ENCODE measurements at places on chromosomes 5 and 9.

- DNase-seq = no peak
Measured at GRCh38 chr9:88746743-88747398, 211.9 kb downstream of the NXNL2 start.

GRCh38 chr5:39352951-39353350 lies 11.3 kb downstream of the C9 start:
- DNase-seq = no peak

DNA sequence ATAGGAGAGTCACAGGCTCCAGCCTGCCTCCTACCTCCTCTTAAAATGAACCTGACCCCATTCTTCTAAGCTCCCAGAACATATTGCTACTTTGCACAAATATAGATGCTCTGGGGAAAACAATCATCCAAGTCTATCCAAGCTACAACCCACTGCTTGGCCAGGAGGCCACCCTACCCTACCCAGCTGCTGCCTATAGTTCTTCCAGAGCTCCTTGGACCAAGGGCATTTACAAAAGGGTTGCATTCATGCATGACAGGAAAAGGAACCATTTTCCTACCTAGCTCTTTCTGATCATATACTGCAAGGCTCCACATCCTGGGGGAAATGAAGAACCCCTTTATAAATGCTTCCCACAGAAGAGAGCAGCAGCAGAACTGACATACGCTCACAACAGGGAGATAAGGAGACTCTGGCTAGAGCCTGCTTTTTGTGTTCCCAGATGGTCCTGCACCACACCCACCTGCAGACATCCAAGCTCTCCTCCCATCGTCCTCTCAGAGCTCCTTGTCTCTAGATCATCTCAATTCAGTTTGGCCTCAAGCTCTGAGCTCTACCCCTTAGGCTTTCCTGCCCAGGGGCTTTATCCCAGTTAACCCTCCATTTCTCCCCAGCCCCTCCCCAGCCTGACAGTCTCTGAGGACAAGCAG lies 185.5 kb downstream of the SPOCK1 start:
- DNase-seq = no peak

GRCh38 chr5:16740811-16741392 lies 124.1 kb upstream of the RETREG1 start:
- no peak for DNase-seq

DNA sequence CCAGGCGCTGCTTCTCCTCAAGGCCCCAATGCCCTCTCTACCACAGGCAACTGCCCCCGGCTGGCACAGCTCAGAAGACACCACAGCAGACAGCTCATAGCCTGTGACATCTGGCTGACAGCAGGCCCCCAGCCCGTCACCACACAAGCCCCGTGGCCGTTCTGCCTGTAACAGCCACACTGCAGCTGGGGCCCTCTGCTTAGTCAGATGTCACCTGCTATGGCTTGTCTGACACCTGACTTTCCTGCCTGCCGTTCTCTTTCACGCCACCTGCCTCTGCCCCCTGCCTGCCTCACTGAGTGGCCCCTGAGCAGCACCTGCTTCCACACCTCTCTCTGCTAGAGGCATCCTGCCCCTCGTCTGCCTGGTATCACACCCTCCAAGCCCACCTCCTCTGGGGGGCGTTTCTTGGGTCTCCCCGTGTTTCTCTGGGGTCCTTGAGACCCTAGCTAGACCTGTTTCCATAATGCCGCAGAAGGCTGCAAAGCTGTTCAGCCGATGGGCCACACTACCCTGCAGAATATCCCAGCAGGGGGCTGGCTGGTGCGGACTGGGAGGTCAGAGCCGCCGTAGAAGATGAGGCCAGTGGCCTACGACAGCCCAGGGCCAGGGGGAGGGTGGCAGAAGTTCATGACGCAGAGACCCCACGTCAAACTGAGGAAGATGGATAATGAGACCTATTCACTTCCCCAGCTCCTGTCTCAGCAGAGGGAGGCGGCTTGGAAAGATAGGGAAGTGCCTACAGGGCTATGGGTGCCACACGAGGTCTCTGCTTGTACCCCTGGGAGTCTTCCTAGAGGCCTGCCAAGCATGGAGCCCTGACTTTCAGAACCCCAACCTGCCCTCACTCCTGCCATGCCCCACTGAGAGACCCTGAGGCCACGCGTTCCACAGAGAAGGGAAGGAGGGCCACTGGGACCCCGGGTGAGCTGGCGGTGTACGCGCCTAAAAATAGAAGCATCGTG lies 95.1 kb downstream of the ZNF354C start:
- DNase-seq = no peak

DNA sequence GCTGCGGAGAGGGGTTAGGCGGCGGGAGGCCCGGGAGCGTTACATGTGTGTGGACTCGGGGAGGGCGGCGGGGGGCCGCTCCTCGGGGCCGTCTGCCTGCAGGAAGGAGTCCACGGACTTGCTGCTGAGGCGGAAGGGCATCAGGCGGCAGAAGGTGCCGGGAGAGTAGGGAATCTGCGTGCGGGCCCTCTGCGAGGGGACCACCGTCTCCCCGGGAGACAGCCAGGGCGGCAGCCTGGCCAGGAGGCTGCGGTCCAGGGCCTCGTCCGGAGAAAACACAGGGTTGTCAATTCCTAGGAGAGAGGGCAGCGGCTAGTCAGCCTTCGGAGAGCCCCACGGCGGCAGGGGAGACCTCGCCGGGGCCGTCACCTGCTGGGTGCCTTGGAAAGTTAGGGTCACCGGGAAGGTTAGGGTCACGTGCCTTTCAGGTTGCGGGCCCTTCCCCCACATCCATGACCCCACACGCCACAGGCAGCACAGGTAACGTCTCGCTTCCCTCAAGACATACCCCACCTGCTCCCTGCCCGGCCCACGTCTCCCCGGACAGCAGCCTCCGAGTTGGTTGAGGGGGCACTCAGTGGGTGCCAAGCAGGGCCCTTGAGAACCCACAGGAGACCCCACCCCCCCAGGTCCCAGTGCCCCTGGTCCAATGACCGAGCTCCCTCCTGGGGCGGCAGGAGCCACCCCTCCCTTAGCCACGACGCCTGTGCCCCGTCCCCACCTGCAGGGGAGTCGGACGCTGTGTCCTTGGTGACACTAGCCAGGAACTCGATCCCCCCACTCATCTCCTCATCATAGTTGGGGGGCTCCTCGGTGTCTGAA lies 32.1 kb downstream of the EXOC3 start:
- no peak for DNase-seq

DNA sequence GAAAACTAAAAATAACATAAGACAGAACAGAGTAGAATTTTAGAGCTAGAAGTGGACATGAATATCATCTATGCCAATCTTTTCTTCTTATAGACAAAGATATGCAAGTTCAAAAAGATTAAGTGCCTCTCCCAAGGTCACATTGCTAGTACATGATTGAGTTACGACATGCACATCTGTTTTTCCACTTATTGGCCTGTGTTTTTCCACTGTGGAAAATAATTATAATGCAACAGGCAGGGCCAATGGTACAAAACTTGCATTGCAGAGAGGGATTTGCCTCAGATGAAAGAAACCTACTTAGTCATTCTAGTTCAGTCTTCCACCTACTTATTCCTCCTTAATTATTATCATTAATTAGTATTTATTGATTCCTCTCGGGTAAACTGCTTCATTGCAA lies 407.8 kb upstream of the SGCD start:
- DNase-seq = no peak

- DNase-seq = no peak
Measured at GRCh38 chr9:16668734-16669295, 201.7 kb downstream of the BNC2 start.

- no peak for DNase-seq
Measured at GRCh38 chr9:2213830-2214468, 198.8 kb downstream of the SMARCA2 start.

DNA sequence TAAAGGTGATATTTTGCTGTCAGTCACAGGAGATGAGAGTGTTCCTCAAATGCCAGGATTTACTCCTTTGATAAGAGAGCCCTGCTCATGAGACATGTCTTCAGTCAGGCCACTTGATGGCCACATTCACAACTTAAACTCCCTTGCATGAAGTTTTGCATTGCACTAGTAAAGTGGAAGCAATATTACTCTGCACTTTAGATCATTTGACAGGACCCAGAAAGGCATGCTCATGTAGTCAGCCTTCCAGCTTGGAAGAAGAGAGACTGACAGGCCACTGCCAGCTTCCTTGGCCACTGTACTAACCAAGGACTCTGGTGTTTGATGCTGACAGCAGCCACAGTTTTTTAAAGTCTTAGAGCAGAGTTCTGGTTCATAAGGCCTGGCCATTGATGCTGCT lies 42.6 kb downstream of the NPR3 start:
- no peak for DNase-seq
